Colonic mucosa (tissue), 4 donors: ENCODE measurements at places on chromosomes 5 and 9.

DNA sequence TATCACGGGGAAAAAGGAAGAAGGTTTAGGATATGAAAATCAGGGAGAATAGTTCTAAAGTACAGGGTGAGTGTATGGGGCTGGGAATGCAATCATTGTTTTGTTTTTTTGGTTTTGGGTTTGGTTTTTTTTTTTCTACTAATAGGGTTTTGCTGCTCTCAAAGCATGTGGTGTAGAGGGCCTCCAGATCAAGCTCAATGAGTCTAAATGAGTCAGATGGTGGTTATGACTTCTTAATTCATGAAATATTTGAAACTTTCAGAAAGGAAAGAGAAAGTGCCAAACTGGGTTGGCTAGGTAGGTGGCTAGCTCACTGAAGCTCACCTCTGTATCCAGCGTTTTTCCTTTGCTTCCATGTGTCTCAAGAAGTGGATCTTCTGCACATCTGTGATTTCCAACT lies 10.7 kb downstream of the OR1L8 start:
- no peak for DNase-seq

DNA sequence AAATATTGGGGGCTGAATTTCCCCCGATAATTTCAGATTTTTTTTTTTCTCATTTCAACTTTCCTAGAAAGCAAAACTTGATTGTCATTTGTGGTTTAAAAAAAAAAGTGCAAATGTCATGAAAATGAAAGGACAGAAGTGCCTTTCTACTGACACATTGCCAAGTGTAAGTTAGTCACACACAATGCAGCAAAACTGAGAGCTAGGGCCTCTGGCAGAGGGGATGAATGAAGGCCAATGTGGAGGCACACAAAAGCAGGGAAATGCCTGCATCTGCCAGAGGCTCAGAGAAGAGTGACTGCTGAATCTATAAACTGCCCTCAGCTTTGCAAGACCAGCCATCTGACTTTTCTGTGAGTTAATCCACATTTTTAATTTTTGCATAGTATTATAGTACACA lies 6.8 kb upstream of the IFNA5 start:
- DNase-seq: no peak

GRCh38 chr5:57509501-57510260 lies 27.1 kb upstream of the ACTBL2 start:
- DNase-seq: no peak

GRCh38 chr5:134568337-134568700 lies 42.8 kb downstream of the JADE2 start:
- DNase-seq: no peak

- no peak for DNase-seq
Observed at GRCh38 chr5:135995976-135996375, 32.8 kb upstream of the TGFBI start.

DNA sequence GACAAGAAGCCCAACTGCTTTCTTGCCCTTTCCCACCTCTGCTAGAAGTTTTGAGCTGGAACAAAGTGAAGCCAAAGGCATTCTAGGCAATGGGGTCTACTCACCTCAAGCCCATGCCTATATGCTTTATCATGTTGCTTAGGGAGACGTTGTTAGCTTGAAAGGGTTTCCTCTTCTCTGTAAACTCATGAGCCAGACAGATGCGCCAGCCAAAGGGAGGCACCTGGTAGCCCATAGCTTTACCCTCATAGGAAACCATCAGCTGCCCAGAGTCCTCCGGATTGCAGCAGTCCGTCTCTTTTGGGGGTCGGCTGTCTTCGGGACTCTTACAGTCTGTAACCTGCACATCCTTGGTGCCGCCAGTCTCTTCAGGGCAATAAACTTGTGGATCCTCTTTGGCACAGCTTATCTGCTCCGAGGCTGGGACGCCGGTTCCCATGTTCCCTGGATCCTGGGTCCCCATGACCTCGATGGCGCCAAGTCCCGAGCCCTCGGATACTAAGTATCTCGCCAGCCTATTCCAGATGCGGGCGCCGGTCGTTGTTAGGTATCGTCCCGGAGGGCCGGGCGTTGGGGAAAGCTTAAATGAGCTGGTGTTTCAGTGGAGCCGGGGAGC lies 678 bp downstream of the GBA2 start:
- no peak for DNase-seq

DNA sequence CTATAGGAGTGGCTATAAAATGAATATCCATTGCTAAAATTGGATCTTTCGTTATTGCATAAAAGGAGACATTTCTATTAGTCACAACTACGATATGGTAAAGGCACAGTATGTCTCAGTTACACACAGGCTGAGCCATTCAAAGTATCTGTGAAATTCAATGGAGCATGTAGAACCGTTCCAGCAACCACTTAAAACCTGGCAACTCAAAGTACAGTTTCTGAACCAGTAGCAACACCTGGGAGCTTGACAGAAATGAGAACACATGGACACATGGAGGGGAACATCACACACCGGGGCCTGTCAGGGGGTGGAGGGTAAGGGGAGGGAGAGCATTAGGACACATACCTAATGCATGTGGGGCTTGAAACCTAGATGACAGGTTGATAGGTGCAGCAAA lies 15.4 kb downstream of the POC5 start:
- no peak for DNase-seq

GRCh38 chr5:1246711-1247431 lies 21.7 kb downstream of the SLC6A18 start:
- DNase-seq: peak; percentile 57

GRCh38 chr5:147321569-147321968 lies 86.7 kb downstream of the STK32A start:
- DNase-seq: no peak

DNA sequence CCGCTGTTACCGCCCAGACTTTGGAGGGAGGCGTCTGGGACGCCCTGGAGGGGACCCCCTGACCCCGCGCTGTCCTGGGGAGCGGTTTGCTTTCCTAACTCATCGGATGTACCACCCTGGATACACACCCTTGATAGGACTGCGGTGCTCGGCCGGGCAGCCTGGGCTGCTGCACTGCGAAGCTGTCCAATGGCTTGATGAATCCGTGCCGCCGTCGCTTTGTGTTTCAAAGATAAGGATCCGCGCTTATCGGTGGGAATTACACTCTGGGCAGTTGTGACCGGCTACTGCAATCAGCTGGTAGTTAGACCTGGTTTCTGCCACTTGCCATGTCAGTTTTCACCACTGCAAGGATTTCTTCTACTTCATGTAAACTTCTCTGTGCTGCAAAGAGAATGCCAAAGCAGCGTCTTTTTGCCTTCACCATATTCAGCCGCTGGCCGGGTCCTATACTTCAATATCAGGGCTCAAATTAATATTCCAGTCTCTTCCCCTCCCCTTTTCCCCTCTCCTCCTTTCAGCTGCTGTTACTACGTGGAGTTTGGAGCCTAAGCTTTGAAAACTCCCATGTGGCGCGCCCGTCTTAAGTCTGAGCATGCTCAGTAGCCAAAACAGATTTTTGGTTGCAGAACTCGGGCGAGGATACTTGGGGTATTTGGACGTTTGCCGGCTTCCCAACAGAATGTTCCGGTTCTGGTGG lies 727 bp downstream of the SMAD5 start:
- DNase-seq: peak; percentile 76

GRCh38 chr5:119928974-119929373 lies 299.6 kb downstream of the FAM170A start:
- DNase-seq: no peak

DNA sequence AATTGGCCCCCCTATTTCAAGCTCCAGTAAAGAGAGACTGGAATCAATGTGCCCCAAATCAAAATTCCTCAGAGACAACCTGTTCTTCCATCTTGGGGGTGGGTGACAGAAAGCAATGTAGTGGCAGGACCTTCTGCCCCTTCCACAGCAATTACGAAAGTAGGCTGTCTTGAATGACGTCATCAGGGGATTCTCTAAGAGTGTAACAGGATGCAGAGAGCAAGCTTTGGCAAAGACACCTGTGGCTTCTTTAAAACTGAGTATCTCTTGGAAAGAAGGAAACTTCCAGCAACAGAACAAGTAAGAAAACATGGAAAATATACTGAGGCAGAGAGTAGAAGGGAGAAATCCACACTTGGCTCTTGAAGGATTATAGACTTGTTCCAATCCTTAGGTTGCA lies 247.6 kb upstream of the PDE4D start:
- DNase-seq: no peak

DNA sequence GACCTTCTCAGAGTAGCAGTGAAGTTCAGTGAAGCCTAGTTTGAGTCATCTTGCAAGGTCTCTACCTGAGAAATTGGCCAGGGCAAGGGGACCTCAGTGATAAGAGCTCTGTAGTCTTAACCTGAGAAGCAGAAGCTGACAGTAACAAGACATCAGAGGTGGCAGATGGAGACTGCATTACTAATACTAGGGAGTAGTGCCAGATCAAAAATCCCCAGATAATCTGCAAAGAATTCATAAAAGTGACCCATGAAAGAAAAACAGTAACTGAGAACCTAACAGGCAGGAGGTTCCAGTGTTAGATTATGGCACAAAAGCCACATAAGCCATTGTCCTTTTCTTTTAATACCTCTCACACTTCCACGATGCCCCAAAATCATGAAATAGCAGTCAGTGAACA lies 175.5 kb downstream of the MUSK start:
- no peak for DNase-seq

DNA sequence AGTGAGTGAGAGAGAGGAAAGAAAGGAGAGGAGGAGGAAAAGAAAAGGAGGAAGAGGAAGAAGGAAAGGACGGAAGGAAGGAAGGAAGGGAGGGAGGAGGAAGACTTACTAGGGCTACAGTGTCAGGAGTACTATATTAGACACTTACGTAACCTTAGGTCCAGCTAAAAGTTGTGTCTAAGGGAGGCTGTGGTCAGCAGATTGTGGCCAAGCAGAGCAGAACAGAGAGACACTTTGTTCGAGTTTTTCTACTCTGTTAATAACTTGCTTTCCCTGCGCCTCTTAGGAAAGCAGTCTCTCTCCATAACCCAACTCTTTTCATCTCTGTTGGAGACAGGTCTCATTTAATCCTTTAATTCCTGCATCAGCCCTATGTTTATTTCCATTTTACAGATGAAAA lies 138.9 kb downstream of the KCNN2 start:
- no peak for DNase-seq

GRCh38 chr5:124408738-124409453 lies 337.5 kb downstream of the ZNF608 start:
- no peak for DNase-seq

DNA sequence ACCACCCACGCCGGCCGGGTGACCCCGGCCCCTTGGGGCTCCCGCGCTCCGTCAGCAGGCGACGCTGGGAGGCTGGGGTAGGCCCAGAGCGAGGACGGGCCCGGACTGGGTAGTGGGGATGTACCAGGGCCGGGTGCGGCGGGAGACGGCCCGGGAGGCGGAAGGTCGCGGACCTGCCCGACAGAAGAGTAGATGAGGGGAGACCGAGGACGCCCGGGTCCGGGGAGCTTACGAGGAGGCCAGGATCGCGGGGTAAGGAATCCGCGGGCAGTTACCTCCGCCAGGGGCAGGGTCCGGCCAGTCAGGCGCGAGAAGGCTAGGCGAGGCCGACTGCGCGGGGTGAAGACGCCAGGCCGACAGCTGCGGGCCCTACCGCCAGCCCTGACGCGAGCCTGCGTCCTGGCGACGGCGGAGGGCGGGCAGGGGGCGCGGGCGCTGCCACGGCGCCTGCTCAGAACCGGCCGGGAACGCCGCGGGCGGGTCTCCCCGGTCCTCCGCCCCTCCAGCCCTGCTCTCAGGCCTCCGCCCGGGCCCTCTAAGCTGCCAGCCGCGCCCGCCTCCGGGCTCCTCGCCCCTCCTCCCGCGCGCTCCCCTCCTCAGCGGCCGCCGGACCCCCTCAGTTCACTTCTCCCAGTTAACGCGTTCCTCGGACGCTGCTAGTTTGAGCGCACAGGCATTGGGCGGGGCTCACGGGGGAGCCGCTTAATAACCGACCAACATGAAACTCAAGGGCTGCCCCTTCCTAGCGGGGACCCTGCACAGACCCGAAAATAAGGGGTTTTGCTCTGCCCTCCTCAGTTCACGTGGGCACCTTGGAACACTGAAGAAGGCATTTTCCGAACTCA lies at the start of gene CPLANE1:
Gene CPLANE1, minus strand, starts transcription at position 407 of the 845 bp plus-strand sequence. CDS start 1,678 bp downstream, outside the sequence.
- peak; percentile 67 for DNase-seq

- no peak for DNase-seq
Observed at GRCh38 chr5:173790177-173790719, 97.9 kb upstream of the CPEB4 start.

- no peak for DNase-seq
Observed at GRCh38 chr5:14708551-14708950, 44.0 kb downstream of the OTULIN start.

DNA sequence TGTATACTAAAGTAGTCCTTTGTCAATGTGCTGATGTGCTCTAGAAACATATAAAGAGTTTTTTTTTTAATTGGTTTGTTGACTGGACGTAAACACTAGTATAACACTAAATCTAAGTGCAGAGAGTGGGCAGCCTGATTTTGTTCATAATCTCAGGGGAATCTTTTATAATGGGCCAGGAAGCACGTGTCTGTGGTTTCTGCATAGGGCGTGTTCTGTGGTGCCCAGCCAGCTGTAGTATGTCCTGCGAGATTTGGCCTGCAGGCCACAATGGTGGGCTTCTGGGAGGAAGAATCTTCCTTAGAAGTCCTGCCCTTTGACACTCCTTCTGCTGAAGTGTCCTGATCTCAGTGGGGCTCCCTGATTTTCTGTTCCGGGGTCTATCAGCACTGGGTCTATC lies 49.0 kb upstream of the DHFR start:
- DNase-seq: no peak

GRCh38 chr5:97245386-97245785 lies 62.3 kb upstream of the RIOK2 start:
- DNase-seq: no peak

- no peak for DNase-seq
Observed at GRCh38 chr9:35726931-35727330, 5.1 kb downstream of the TLN1 start.

- no peak for DNase-seq
Observed at GRCh38 chr9:97073506-97073905, 34.6 kb upstream of the CTSV start.

- no peak for DNase-seq
Observed at GRCh38 chr9:18588002-18588401, 114.0 kb downstream of the ADAMTSL1 start.

DNA sequence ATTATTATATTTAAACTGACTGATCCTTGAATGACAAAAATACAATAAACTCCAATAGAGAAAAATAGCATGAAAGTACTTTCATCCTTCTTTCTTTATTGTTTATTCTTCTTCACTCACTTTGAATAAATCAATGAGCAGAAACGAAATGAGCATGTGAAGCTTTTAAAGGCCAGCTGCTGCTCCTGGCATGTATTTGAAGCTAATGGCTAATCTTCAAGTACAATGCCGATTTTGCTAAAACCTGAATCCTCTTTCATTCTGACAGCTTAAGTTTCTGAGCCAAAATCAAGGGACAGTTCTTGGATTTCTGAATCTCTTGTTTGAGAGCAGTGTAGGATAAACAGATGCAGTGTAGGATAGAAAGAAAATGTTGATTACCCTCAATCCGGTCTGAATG lies 237.3 kb downstream of the CDH10 start:
- no peak for DNase-seq

GRCh38 chr5:159041444-159042198 lies 58.1 kb downstream of the EBF1 start:
- DNase-seq: no peak
